ENCODE measurements at places on chromosomes 1 and 21.

GRCh38 chr1:179971563-179972496 is 17.2 kb downstream of the CEP350 start:
- no peak for DNase-seq

DNA sequence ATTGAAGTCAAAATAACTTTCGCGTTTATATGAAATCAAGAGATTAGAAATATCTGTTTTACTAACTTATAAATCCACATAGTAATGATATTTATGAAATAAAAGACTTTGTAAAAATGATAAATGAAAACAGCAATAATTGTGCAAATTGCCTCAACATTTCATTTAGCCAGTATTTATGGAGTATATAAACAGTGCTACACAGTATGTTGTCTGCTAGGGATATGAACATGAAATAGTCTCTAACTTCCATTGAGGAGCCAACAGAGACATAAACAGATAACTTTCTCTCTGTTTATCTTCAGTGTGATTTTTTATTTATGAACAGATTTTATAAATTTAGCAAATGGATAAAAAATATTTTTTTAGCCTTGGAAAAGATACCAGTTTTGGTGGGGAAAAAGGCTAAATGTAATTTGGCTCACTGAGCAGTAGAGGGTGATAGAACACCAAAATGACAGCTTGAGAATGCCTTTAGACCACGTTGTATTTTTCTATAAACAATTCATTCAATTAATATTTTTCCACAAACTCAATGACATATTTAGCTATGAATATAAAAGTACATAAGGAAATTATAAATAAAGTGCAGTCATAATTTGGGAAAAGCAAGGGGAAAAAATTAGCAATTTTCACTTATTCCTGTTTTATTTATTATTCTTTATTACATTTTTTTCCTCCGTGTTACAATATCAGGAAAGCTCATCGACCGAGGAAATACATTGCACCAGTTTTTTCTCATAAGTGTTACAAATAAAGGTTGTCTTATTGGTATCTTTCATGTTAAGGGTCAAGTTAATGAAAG is 47.5 kb upstream of the EEIG2 start:
- DNase-seq: no peak

DNA sequence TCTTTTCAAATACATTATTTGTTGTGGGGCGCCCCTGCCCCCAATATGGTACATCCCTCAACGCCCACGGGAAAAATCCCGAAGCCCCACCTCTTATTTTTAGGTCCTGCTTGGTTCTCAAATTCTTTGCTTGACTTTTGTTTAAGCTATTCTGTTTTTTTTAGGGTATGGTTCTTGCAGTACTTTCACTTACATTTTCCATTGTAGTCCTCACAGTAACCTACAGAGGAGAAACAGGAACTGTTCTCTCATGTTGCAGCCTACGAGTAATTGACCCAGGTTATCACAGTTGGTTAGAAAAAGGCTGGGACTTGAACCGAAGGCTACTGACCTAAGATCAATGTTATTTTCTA is 697 bp upstream of the C21orf91 start:
- DNase-seq: peak; percentile 70

DNA sequence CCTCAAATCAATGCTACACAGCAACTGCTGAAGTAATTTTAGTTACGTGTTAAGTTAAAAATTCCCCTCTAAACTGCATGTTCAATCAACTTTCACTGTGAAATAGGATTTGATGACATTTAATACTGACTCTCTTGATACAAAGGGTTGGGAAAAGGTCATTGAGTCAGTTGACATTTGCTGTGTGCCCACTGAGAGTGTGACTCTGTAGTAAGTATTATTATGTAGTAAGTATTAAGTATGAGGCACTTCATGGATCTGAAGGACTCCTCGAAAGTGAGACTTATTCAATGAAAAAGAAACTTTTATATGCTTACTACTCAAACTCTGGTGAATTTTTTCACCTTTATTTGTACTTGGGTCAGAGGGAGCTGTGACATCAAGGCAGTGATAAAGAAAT is 83.1 kb upstream of the S1PR1 start:
- DNase-seq: no peak

GRCh38 chr1:47944561-47944960 is 52.6 kb downstream of the TRABD2B start:
- no peak for DNase-seq

DNA sequence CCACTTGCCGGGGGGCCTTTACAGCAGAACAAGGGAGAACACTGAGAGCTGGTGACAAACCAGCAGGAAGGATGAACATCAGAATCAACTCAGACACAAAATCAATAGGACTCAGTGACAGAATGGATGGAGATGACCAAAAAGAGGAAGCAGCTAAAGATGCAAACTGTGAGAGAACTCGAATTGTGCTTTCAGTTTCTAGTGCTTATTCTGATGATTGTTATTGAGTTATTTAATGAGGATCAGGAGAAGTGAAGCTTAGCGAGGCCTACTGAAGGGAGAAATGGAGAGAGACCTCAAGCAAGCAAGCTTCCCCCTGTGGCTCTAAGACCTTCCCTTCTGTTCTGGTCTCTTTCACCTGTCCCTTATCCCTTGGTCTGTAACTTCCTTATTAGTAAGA is 30.3 kb upstream of the TMEM125 start:
- DNase-seq: no peak

DNA sequence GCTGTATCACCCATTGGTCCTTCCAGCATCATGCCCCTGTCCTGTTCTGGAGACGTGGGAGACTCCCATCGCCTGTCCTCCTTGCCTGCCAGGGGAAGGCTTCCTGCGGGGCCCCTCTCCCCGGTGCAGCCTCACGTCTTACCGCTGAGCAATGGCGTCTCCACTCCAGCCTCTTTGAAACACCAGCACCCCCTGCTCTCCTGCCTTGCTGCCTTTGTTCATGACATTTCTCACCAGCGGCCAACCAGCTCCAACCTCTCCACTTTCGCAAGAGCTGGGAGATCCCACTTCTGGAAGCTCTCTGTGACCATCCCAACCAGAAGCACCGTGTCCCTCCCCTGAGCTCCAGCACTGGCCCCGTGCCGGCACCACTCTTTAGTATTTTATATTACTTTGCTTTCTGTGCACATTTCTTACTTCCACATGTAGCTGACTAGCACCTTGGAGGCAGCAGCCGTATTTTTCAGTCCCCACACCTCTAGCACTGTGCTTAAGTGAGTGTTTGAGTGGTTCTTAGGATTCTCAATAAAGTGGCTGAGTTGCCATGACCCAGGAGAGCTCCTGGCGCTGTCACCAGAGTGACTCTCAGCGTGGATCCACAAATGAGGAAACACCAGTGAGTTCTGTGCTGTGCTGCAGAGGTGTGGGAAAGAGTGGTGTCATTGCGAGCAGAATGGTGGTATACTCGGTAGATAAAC is 83.5 kb downstream of the ATP5PO start:
- DNase-seq: no peak

GRCh38 chr1:116115476-116116439 is 4.6 kb downstream of the MAB21L3 start:
- DNase-seq: no peak

- DNase-seq: no peak
Observed at GRCh38 chr1:219227360-219228057, 53.8 kb downstream of the LYPLAL1 start.

GRCh38 chr1:228356897-228357680 is 49.5 kb downstream of the TRIM11 start:
- DNase-seq: no peak

GRCh38 chr1:77940921-77941570 is 37.8 kb downstream of the FUBP1 start:
- DNase-seq: no peak

DNA sequence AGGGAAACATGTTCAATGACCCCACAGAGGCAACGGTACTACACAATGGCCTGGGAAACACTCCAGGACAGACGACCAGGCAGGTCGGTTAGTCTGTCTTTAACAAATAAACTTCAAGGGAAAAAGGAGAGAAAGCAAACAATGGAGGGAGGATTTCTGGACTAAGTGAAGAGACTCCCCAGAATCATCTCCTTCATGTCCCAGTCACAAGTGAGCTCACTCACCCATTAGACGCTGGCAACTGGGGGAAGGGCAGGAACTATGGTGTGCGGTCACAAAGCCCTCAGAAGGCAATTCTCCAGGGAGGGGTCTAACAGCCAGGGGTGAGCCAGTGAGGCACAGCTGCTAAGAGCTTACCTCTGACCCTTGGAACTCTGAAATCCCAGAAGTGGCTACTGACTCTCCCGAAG is 55.7 kb upstream of the NADK start:
- no peak for DNase-seq

GRCh38 chr1:1013922-1014648 is 788 bp downstream of the ISG15 start:
- DNase-seq: no peak

DNA sequence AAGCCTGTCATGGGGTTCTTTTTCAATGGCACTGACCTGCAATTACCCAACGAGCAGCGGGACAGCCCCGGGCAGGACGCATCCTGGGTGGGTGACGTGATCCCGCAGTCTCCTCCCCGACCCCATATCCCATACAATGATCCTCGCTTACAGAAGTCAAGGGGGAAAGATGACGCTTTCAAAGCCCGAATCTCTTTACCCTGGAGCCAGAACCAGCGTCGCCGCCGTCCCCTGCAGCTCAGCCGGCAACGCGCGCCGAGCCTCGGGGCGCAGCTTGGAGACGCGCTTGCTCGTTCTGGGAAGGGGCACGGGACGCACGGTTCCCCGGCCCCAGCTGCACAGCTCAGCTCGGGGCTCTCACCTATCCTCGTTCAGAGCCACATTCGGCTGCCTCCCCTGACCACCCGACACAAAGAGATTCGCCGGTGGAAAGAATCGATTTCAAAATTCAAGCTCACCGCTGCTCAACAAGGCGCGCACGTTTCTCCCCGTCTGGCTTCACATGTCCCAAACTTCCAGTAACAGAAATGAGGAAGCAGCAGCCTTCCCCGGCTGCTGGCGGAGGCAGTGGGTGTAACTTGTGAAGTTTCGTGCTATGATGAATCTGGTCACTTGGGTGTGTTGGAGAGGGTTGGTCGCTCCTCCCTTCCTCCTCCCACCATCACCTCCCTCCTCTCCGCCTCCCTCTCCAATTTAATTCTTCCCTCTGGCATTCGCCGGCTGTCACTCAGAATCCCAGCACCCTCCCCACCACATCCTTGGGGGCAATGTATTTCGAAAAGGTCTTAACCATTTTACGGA is at the start of gene TIAM1:
TIAM1 (minus strand) TSS at position 582 of the 801 bp plus-strand sequence. CDS start 77,289 bp downstream, outside the sequence.
- DNase-seq: no peak

GRCh38 chr1:217431395-217431794 is 199.5 kb downstream of the GPATCH2 start:
- DNase-seq: no peak

GRCh38 chr1:6108937-6109614 is 63.4 kb downstream of the KCNAB2 start:
- DNase-seq: peak; percentile 26

DNA sequence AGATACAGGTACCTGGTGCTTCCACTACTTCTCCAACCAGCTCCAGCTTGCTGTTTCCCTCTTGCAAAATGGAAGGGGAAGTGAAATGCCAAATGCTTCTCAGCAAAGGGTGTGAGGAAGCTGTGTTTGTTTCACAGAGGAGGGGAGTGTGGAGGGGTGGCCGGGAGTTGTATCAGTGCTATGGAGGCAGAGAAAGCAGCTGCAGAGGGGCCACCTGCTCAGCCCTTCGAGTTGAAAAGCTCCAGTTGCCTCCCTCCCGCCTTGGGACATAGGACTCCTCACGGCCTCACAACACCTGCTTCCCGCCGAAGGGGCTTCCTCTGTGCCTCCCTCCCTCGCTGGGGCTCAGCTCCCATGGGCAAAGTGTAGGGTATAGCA is 12.1 kb upstream of the LINGO4 start:
- DNase-seq: no peak

DNA sequence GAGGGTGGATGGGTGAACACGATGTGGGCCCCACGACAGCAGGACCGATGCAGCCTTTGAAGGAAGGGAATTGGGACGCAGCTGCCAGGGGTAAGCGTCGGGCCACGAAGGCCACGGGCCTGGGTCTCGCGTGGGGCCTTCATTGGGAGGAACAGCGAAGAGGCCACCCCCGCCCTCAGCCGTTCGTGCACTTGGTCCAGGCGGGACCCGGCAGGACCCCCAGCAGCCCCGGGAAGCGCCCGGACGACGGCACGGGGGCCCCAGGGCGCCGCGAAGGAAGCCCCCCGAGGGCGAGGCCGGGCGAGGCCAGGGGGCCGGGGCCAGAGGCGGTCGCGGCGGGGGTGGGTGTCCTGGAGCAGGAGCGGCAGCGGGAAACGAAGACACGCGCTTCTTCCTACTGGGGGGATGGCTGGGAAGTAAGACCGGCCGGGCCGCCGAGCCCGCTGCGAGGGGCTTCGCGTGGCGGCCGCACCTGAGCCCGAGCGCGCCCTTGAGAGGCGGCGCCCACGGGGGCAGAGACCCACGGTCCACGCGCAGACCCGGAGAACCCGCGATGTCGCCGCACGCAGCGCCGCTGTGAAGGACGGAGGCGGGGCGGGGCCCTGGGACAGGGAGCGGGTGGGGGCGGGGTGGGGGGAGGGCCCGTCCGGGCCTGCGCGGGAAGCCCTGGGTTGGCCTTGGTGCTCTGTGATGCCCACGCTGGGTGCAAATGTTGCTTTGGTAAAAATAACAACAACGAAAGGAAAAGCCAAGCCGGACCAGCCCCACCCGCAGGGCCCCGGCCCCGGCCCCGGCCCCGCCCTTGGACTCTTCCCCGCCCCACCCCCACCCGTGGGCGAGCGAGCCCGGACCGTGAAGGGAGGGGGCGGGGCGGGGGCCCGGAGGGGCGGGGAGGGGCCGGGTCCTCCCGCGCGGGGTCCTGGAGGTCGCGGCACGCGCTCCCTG is 56.0 kb upstream of the ADARB1 start:
- DNase-seq: no peak

DNA sequence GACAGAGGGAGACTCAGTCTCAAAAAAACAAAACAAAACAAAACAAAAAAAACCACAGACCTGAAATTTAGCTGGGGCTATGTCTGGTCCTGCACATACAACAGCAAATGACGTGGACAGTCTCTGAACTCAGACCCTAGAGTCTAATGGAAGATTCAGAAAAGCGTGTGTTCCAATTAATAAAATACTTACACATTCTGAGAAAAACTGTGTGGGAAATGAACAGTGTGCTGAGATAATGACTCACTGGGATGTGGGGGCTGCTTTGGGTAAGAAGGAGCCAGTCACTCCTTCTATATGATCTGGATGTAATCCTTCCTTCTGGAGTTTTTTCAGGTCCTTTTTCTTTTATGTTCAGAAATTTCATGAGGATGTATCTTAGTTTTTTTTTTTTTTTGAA is 29.4 kb downstream of the CLDN14 start:
- DNase-seq: no peak

DNA sequence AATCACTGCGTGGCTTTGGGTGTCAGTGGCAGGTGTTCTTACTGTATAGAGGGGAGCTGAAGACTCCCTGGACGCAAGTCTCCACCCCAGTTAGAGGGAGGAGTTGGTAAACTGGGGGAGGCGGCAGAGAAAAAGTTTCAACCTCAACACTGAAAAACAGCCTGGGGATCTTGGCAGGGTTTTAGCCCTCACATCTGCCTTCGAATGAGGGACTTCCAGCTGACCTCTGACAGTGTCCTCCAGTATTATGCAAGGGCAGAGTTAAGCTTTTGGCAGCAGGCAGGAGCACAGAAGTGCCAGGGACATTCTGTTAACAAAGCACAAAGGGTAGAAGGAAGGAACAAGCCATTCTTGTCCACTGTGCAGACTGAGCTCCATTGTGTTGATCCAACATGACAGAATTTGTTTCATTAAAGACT is 41.2 kb upstream of the RAB4A start:
- no peak for DNase-seq

- DNase-seq: no peak
Observed at GRCh38 chr1:28066393-28067154, 21.8 kb downstream of the EYA3 start.

- no peak for DNase-seq
Observed at GRCh38 chr1:229229137-229229720, 41.7 kb upstream of the RAB4A start.

- DNase-seq: no peak
Observed at GRCh38 chr1:118945489-118945888, 42.7 kb downstream of the TBX15 start.

GRCh38 chr1:223479718-223480425 is 86.7 kb downstream of the CCDC185 start:
- DNase-seq: no peak

All from GF-D8 (cell line).